ENCODE measurements at places on chromosomes 5 and 9. TPM values are rescaled to one million over a fixed set of nuclear protein-coding genes. Genes with fewer than 3 reads are reported as not detected.

Gene GTF2H2
- total RNA-seq: 19.3 TPM

Gene SPATA9
- total RNA-seq: not detected

Gene XRCC4
- total RNA-seq: 7.5 TPM

Gene LEAP2
- total RNA-seq: 0.16 TPM

Gene LRRC26
- not detected for total RNA-seq

Gene DIRAS2
- total RNA-seq: 3.1 TPM

Gene TAF11L5
- total RNA-seq: not detected

Gene GABRA6
- total RNA-seq: not detected

Gene ZBTB43
- total RNA-seq: 5.2 TPM

Gene TLX3
- not detected for total RNA-seq

Gene IGFBPL1
- not detected for total RNA-seq

Gene ZCCHC9
- total RNA-seq: 9.9 TPM

Gene OR1J2
- not detected for total RNA-seq

Gene SHLD3
- total RNA-seq: 2.9 TPM

Gene ERGIC1
- total RNA-seq: 148 TPM

Gene FOXD4
- total RNA-seq: not detected

Gene MYO10
- 24.9 TPM for total RNA-seq

Gene C6
- total RNA-seq: 26.9 TPM

Gene DELE1
- 46.5 TPM for total RNA-seq

Gene SAPCD2
- 2.6 TPM for total RNA-seq

Gene NR6A1
- 0.81 TPM for total RNA-seq

Gene OCLN
- total RNA-seq: under 0.01 TPM

Gene PAXX
- 29.2 TPM for total RNA-seq

Gene BARX1
- total RNA-seq: not detected

Gene HRH2
- total RNA-seq: not detected

Data from cardiac atrium fibroblast (primary cell).